ENCODE measurements at places on chromosomes 1 and 21.

GRCh38 chr1:24692351-24692980, 49.4 kb downstream of the SRRM1 start:
- DNase-seq: no peak

GRCh38 chr1:199287647-199288046, 648.8 kb downstream of the PTPRC start:
- no peak for DNase-seq

- no peak for DNase-seq
Observed at GRCh38 chr1:231734417-231734816, 107.8 kb downstream of the DISC1 start.

- no peak for DNase-seq
Observed at GRCh38 chr1:174017231-174017970, 4.8 kb downstream of the RC3H1 start.

GRCh38 chr1:86388777-86389176, 7.3 kb downstream of the ODF2L start:
- no peak for DNase-seq

- no peak for DNase-seq
Observed at GRCh38 chr1:199033661-199034060, 394.8 kb downstream of the PTPRC start.

DNA sequence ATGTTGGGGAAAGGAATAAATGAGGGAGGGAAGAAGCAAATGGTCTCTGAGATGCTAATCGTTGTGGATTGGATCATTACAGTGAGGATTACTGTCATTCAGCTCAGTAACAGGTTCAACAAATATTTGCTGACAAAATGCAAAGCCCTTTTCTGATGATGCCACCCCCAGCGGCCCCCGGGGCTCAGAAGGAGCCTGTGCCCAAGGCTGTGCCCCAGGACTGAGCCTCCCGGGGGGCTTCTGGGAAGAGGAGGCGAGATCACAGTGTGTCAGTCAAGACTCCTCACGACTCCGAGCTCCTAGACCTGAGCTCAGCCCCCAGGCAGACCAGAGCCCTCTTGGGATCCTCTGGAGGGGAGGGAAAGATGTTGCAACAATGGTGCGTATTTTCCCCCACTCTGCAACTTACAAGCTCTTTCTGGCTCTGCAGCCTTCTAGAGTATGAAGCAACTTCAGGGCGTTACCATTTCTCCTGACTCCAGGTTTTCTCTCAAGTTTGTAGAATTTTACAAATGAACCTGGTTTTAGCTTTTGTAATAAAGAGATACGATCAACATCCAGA, 20.8 kb downstream of the EPHA8 start:
- no peak for DNase-seq

- peak; percentile 51 for DNase-seq
Observed at GRCh38 chr1:869499-870244, 54.1 kb upstream of the SAMD11 start.

- DNase-seq: no peak
Observed at GRCh38 chr1:95096218-95096841, 20.8 kb upstream of the TLCD4 start.

- DNase-seq: no peak
Observed at GRCh38 chr1:118202076-118202608, 17.1 kb upstream of the SPAG17 start.

GRCh38 chr1:12475530-12475934, 142.5 kb downstream of the DHRS3 start:
- DNase-seq: no peak

DNA sequence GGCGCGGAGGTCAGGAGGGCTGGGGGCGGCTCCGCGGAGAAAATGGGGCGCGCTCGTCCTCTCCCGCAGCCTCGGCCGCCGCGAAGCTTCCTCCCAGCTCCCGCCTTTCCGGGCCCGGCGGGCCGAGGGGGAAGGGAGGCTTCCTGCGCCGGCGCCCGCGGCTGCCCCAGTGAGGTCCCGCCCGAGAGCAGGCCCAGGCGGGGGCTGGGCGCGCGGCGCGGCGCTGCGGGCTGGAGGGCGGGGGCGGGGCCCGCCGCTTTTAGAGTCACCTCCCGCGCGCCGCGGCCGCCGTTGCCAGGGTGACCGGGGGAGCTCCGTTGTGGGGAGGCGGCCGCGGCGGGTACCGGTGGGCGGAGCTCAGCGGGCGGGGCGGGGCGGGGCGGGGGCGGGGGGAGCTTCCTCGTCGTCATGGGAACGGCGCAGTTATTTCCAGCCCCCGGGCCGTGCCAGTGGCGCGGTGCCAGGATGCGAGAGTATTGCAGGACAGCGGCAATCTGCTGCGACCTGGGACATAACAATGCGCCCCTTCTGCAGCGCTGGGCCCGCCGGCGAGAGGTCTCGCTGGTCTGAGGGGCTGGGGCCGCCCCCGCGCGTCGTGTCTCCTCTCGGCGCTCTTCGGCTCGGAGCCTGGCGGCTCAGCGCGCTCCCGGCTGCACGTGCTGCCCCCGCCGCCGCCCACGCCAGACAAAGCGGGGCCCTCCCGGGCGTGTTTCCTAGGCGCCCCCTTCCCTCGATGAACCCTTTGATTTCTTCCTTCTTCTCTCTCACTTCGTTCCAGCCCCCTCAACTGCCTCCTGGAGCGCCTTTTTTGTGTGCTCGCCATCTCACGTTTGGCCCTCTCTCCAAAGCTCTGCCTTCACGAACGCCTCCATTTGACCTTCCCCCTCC, 16.9 kb downstream of the IER5 start:
- peak; percentile 87 for DNase-seq

GRCh38 chr1:185501099-185501498, 184.1 kb upstream of the IVNS1ABP start:
- no peak for DNase-seq

GRCh38 chr1:61951731-61952580, 209.7 kb downstream of the PATJ start:
- no peak for DNase-seq

GRCh38 chr21:28729887-28730286, 262.8 kb downstream of the LTN1 start:
- DNase-seq: no peak

GRCh38 chr21:42703965-42704364, 50.5 kb downstream of the PDE9A start:
- no peak for DNase-seq

DNA sequence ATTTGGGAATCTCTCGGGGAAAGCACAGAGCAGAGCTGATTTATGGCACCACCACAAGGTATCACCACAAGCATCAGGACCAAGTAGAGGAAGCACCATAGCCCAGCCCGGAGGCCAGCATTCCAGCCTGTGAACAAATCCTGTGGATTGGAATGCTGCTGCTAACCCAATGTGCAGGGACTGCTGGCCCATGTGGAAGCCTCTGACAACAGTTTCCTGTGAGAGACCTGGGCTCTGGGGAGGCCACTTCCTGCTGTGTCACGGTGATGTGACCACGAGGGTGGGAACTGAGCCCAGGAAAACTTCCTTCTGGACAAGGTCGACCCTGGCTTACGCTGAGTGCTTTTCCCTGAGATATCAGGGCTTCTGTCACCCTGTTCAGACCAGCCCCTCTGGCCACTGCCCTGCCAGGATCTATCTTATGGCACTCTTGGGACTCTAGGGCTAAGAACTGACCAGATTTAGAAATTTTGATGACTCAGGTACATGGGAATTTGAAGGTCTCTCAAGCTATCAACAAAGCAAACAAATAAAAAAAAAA, 88.3 kb upstream of the NGF start:
- DNase-seq: no peak

DNA sequence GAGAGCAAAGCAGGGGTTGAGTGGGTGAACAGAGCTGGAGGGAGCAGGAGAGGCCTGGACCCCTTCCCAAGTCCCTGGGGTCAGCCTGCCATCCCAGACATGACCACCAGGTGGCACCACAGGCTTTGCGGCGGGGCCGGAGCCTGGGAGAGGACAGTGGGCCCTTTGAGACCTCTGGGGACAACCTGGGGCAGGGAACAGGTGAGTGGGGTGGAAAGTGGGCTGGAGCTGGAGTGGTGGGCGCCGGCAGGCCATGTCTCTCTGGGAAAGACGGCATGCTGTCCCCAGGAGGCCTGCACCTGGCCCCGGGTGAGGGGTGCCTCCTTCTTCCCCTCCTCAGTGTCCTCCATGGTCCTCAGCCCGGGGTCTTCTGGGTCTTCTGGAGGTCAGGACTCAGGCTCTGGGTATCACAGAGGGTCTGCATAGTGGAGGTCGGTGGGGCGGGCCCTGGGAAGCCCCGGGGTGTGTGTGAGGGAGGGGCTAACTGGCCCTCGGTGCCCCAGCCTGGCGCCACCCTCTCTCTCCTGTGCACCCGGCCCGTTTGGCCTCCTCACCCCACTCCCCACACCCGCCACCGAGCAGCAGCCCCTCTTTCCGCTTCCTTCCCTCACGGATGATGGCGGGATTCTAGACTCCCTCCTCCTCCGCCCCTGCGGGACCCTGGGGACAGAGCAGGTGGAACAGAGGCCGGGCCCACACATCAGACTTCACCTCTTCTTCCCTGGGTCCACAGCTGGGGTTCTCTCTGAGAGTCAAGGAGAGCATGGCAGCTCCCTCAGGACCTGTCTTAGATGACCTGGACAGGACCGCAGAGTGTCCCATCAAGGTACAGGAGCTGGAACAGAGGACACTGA, 28.5 kb upstream of the PKP1 start:
- peak; percentile 33 for DNase-seq

DNA sequence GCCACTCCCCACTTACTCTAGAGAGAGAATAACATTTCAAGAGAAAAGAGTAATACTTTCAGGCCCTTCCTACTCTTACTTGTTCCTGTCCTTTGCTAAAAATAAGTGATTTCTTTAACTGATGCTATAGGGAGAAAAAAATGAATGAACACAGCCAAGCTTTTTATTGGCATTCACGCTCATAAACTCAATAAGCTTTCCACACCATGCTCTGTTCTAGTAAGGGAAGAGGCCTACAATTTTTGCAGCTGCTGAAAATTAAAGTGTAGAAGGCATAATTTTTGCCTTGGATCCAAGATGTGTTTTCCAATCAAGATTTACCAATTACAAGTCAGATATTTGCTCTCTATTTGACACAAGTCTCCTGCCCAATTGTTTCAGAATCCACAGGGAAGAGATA, 188.1 kb upstream of the RGS18 start:
- DNase-seq: no peak

DNA sequence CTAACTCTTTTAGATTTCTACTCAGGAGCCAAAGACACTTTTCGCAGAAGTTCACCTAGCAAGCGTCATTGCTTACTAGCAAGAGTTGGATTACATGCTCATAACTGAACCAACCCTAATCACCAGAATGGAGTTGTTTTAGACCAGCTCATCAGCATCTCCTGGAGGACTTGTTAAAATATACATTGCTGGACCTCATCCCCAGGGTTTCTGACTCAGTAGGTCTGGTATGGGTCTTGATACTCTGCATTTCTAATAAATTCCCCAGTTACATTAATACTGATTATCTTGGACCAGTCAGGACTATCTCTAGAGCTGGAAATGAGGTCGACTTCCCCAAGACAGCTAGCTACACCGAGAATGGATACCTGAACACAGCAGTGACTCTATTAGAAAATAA, 9.7 kb upstream of the PRDX6 start:
- no peak for DNase-seq

- DNase-seq: no peak
Observed at GRCh38 chr21:15775291-15775690, 45.5 kb downstream of the USP25 start.

DNA sequence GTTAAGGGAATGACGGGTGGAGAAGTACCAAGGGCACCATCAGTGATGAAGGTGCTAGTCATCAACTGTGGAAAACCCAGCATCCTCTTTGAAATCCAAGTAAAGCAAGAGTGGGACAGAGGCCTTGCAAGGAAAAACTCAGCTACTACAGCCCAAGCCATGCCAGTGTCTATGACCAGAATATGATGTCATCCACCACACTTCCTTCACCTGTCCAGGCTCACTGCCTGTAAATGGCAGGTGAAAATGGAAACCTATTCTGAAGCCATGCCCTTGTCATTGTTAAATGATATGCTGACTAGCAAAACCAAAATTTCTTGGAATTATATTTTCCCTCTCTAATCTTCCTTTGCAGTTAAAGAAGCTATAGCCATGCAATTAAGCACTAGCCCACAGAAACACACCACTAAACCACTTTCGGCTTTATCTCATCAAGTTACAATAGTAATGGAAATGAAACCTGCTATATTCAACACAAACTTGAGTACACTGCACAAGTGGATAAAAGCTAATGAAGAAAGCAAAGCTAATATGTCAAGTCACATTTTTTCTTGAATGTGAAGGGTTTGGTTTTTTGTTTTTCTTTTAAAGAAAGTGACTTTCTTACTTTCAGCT, 96.3 kb upstream of the RALGPS2 start:
- no peak for DNase-seq

GRCh38 chr1:248277876-248278275, at the start of gene OR2T33:
Gene OR2T33 (minus strand): TSS chr1:248277976. CDS start chr1:248273814, 4,162 bp downstream.
- no peak for DNase-seq

- no peak for DNase-seq
Observed at GRCh38 chr1:90924982-90925381, 96.9 kb downstream of the ZNF644 start.

DNA sequence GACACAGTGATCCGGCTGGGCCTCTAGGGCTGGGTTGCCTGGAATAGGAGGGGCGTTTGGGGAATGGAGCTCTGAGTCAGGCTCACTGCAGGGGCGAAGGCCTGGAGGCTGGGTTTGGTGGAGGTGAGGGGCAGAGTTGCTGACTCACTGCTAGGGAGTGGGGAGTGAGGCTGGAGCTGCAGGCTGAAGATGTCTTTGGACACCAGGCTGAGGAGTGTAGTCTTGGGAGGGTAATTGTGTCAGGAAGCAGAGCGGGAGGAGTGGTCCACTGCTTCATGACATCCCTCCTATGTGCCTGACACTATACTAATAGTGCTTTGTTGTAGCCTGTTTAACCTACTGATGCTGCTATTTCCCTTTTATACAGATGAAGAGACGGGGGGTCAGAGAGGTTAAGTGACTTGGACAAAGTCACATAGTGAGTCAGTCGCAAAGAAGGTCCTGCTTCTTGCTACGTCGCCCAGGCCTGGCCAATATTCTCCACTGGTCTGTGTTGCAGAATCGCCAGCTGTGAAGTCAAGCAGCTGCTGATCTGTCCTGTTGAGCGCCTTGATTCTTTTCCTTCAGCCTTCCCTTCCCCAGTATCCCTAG, 13.6 kb downstream of the ACTL8 start:
- DNase-seq: no peak

- no peak for DNase-seq
Observed at GRCh38 chr1:37892151-37893047, 33.0 kb upstream of the MTF1 start.

DNA sequence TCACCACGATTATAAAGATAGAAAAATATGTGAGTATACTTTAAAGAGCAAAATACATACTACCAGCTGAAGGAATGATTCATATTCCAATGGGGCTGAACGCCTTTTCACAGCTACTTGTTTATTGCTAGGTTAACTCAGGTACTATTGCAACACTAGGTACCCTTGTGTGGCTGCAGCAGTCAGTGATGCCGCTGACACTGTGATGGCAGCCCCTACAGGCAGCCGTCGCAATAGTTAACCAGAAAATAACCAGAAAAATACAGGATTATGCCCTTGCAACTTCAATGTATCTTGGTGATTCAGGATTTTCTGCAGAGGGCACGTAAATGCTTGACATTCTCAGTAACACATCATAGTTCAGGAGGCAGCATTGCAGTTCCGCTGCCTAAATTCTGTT, 1.6 kb upstream of the MARK1 start:
- no peak for DNase-seq

GRCh38 chr1:8589571-8589970, 227.9 kb downstream of the RERE start:
- DNase-seq: no peak
